Cardiac muscle cell (in vitro differentiated cells and primary cell): ENCODE measurements at places on chromosomes 1 and 21.

DNA sequence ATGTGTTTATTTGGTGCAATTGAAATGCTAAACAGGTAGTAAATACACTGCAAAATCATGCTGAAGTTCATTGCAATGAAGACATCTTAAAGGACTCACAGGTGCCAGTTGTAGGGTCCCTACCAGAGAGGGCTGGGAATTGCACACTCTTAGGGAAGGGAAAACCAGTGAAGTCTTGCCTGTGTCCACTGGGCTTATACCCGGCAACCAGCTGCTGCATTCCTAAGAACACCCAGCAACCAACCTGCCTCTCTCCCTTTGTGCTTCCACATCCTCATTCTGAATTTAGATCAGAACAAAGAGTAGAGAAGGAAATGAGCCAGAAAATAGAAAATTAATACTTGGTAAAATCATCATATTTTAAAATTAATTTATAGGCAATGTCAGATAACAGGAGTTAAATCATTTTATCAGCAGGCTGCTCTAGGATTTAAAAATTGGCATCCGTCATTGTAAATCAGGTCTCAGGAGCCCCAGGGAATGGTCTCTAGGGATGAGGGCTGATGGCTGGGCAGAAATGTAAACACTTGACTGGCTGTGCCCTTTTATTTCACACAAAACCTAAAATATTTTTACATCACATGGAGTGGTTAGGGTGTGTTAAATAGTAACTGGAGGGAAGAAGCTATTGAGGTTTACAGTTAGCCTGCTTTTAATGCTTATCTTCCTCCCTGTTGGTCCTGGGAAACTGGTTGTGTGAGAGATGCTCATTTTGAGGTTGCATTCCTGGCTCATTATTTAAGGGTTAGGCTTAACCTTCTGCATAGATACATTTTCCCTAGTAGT, 31.3 kb downstream of the PTGFRN start:
- DNase-seq: no peak

GRCh38 chr1:114782476-114782875, 2.0 kb upstream of the SIKE1 start:
- DNase-seq: no peak

- no peak for DNase-seq
Observed at GRCh38 chr1:14538335-14538734, 60.1 kb upstream of the KAZN start.

- DNase-seq: no peak
Observed at GRCh38 chr1:29391362-29391880, 155.1 kb downstream of the PTPRU start.

- no peak for DNase-seq
Observed at GRCh38 chr1:7846656-7847055, 6.2 kb downstream of the UTS2 start.

DNA sequence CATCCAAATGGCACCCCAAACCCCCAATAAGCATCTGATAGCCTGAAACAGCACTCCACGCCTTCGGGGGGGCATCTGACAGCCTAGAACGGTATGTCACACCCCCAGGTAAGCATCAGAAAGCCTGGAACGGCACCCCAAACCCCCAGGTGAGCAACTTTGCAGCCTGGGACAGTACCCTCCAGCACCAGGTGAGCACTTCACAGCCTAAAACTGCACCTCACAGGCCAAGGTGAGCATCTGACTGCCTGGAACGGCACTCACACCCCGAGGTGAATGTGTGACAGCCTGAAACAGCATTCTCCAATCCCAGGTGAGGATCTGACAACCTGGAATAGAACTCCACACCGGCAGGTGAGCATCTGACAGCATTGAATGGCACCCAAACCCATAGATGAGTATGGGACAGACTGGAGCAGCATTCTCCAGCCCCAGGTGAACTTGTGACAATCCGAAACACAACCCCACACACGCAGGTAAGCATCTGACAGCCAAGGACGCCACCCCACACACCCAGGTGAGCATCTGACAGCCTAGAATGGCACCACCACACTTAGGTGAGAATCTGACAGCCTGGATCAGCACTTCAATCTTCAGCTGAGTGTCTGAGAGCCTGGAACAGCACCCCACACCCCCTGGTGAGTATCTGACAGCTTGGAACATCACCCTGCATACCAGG, 18.3 kb upstream of the MMEL1 start:
- no peak for DNase-seq

GRCh38 chr1:153928245-153928644, 5.5 kb upstream of the GATAD2B start:
- no peak for DNase-seq

- no peak for DNase-seq
Observed at GRCh38 chr1:53430779-53431178, 28.4 kb upstream of the DMRTB1 start.

GRCh38 chr1:211893260-211893659, 62.7 kb upstream of the LPGAT1 start:
- DNase-seq: no peak

DNA sequence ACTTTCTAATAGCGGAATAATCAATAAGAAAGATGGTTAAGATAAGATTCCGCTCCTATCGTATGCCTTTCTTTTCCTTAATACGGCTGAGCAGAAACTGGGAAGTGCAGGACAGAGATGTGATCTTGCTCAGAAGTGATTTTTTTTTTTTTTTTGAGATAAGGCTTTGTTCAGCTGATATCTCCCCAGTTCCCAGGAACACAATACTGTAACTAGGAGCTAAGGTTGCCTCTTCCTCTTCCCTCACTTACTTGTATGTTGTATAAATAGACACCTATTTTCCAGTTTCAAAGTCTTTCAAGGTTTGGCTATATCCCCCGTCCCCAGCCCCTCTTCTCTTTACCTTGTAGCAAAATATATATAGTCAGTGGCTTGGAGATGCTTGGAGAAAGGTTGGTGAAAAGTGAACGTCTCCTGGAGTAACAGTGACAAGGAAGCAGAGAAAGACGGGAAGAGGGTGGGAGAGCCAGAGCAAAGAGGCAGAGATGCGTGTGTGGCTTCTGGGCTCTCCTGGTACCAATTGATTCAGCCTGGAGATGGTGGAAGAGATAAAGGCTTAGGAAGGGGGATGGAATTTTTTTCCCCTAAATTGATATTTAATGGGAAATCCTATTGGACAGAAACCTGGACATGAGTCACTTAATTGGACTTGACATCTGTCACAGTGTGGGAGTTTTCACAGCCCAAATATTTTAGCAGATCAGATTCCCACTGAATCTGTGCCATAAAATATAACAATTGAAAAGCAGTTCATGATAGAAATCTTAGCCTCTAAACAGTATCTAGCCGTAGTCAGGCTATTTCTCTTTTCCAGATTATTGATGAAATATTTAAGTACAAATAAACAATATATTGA, at the start of gene NHLH2:
TSS of gene NHLH2 (minus strand) at position 522 of the 856 bp plus-strand sequence. CDS start 2,754 bp downstream, outside the sequence.
- DNase-seq: no peak

DNA sequence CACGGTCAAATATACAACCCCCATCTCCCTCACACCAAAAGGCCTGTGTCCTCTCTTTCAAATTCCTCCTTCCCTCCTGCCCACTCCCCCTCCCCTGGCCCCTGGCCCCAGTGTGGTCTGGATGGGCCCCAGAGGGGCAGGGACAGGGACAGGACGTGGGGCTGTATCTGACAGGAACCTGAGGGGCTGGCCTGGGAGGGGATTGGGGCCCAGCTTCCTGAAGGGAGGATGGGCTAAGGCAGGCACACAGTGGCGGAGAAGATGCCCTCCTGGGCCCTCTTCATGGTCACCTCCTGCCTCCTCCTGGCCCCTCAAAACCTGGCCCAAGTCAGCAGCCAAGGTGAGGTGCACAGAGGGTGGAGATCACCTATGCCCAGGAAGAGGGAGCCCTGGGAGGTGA, at the start of gene MPL:
TSS of gene MPL (plus strand) at position 231 of the 400 bp plus-strand sequence. CDS start at position 262, 31 bp downstream.
- DNase-seq: no peak
